ENCODE measurements at places on chromosomes 2 and 18.
A peak's percentile ranks its signal among the peaks of the same experiment; 100 is the strongest.

DNA sequence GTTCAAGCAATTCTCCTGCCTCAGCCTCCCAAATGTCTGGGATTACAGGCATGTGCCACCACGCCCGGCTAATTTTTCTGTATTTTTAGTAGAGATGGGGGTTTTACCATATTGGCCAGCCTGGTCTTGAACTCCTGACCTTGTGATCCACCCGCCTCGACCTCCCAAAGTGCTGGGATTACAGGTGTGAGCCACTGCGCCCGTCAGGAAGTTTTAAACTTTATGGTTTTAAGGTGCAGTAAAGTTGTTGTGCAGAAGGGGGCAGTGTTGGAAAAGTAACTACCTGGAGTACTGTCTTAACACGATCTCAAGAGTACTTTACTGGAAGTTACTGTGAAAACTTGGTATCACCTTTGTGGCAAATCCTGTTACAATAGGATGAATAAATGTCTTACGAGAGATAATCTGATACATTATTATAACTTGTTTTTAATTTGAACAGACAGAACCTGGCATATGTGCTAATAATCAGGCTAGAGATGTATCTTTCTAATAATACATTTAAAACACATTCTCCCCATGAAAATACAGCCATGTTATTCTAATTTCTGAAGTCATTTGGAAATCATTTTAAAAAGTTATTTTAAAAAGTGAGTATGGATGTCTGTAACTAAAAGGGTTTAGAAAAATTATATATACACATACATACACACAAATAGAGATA is 10.8 kb downstream of the SPDYA start:
- no peaks in the 10 kb centered on the region for H3K36me3 ChIP-seq
- DNase-seq: peak; percentile 88
- no peak overlapping the region for H3K4me3 ChIP-seq
- H3K27ac ChIP-seq: no peak overlapping the region

DNA sequence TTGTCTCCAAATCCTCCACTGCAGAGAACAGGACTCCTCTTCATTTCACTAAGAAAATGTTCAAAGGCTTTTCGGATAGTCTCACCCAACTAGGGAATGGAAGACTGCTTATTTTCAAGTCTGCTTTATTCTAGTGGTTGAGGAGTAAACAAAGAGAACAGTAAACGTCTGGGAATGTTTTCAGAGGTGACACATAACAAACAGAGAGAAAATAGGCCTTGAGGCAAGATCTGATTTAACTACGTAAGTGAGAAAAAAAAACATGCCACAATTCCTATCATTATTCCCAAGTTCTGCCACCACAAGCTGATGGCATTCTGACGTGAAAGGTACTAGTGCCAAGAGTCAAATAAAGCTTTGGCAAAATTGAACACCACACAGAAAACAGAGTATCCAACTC is 16.7 kb upstream of the WIPF1 start:
- DNase-seq: peak; percentile 79
- H3K27ac ChIP-seq: no peak overlapping the region
- H3K4me3 ChIP-seq: no peak overlapping the region
- no peaks in the 10 kb centered on the region for H3K27me3 ChIP-seq
- H3K36me3 ChIP-seq: no peaks in the 10 kb centered on the region

DNA sequence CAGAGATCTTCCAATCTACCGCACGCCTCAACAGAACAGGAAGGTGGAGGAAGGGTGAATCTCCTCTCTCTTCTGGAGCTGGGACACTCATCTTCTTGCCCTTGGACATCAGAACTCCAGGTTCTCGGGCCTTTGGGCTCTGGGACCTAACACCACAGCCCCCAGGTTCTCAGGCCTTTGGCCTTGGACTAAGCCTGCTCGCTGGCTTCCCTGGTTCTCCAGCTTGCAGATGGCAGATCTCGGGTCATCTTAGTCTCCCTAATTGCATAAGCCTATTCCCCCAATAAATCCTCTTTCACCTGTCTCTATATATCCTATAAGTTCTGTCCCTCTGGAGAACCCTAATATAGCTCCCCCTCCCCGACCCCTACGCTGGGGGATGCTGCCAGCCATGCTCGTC is 14.8 kb downstream of the HS6ST1 start:
- peaks cover 1% of the 10 kb centered on the region for H3K36me3 ChIP-seq
- H3K27me3 ChIP-seq: no peaks in the 10 kb centered on the region
- peaks cover 11% of the 10 kb centered on the region for H3K4me1 ChIP-seq
- no peak overlapping the region for H3K4me3 ChIP-seq
- DNase-seq: no peak

GRCh38 chr18:56119681-56120080 is 518.7 kb downstream of the TXNL1 start:
- DNase-seq: no peak
- no peaks in the 10 kb centered on the region for H3K27me3 ChIP-seq
- no peak overlapping the region for H3K4me3 ChIP-seq

DNA sequence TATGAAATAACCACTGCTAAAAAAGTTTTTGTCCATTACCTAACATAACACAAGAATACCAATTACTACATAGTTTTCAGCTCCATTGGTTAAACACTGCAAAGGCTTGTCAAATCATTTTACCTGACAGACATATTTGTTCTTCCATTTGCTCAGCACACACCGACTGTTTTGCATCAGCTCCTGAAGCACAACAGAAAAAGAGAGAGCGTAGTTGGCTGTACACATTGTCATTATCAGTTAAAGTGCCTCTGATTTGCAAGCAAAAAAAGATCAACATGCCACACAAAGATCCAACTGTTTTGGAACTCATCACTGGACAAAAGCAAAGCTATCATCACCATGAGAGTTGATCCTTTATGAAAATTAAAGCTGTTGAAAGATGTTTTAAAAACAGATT is 103.8 kb downstream of the WDPCP start:
- no peak overlapping the region for H3K27ac ChIP-seq
- DNase-seq: no peak
- H3K27me3 ChIP-seq: no peaks in the 10 kb centered on the region
- H3K4me1 ChIP-seq: no peaks in the 10 kb centered on the region
- no peaks in the 10 kb centered on the region for H3K36me3 ChIP-seq
- no peak overlapping the region for H3K4me3 ChIP-seq

- no peaks in the 10 kb centered on the region for H3K4me1 ChIP-seq
- no peak for DNase-seq
These were observed 34.0 kb downstream of the SCN2A start for GRCh38 chr2:165273176-165273575.

- no peak overlapping the region for H3K4me3 ChIP-seq
- no peaks in the 10 kb centered on the region for H3K4me1 ChIP-seq
- H3K27me3 ChIP-seq: no peaks in the 10 kb centered on the region
- no peak overlapping the region for H3K27ac ChIP-seq
These were observed 130.8 kb downstream of the MAP4K4 start for GRCh38 chr2:101828257-101828656.

GRCh38 chr2:10326151-10326616 is 23.5 kb downstream of the HPCAL1 start:
- no peak overlapping the region for H3K27ac ChIP-seq
- H3K36me3 ChIP-seq: no peaks in the 10 kb centered on the region
- DNase-seq: no peak

DNA sequence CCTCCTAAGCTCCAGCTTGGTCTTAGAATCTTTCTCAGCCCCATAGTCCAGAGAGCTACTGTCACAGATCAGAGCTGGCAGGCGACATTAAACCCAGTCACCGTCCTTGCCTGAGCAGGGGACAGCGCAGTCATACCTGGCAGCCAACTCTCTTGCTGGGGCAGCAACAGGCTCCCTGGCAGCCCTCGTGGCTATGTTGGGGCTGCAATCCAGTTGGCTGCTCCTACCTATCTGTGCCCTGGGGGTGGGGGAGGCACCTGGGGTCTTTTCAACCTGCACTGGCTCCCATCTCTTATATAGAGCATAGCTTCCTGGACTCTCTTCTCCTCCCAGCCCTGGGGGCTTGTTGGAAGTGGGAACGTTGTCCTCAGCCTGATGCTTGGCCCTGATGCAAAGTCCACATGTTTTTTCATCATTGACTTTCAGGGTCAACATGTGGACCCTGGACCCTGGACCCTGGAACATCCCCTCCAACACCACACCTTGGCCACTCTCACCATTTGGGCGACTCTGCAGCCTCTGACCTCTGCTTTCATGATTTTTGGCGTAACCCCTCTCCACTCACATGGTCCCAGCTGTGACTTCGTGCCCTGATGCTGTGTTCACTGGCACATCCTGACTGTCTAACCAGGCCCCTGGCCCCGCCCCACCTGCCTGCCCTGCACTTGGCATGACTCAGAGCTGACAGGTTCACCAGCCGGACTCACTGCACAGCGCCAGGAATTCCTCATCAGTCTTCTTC is 45.6 kb downstream of the ATOH8 start:
- DNase-seq: no peak
- H3K4me1 ChIP-seq: no peaks in the 10 kb centered on the region
- no peak overlapping the region for H3K27ac ChIP-seq
- no peak overlapping the region for H3K4me3 ChIP-seq

- H3K27ac ChIP-seq: no peak overlapping the region
- no peaks in the 10 kb centered on the region for H3K36me3 ChIP-seq
- H3K27me3 ChIP-seq: no peaks in the 10 kb centered on the region
- no peaks in the 10 kb centered on the region for H3K4me1 ChIP-seq
- H3K4me3 ChIP-seq: no peak overlapping the region
These were observed 82.6 kb downstream of the FANCL start for GRCh38 chr2:58158481-58158880.

DNA sequence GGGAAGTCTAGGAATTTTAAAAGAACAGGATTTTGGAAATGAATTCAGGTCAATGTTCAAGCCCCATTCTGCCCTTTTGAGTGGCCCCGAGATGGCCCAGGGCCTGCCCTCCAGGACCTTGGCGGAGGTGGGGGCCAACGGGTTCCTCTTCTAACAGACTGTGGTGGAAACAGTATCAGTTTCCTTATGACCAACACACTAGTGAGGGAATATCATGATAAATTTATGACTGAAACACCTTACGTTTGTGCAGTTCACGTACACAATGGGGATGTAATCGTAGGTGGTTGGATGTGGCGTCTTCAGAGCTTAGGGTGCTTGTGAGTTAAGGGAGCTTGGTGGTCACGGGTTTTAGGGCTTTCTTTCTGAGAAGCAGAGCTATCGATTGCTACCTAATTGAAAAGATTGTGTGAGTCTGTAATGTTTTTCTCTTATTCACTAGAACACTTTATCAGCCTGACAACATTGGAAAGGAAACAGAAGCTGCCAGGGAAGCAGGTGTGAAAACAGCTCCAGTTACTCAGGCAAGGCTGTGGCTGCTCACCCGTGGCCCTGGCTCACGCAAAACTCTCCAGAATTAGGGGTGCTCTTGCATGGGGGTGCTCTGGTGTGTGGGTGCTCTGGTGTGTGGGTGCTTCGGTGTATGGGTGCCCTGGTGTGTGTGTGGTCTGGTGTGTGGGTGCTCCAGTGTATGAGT is 165.3 kb downstream of the SNTG2 start:
- DNase-seq: no peak
- no peak overlapping the region for H3K27ac ChIP-seq
- H3K4me3 ChIP-seq: no peak overlapping the region
- no peaks in the 10 kb centered on the region for H3K4me1 ChIP-seq
- H3K36me3 ChIP-seq: no peaks in the 10 kb centered on the region
- H3K27me3 ChIP-seq: no peaks in the 10 kb centered on the region

- no peaks in the 10 kb centered on the region for H3K4me1 ChIP-seq
- no peak for DNase-seq
- H3K36me3 ChIP-seq: peaks cover 10% of the 10 kb centered on the region
- H3K27me3 ChIP-seq: no peaks in the 10 kb centered on the region
- H3K4me3 ChIP-seq: no peak overlapping the region
- H3K27ac ChIP-seq: no peak overlapping the region
These were observed 46.8 kb downstream of the GFPT1 start for GRCh38 chr2:69340101-69340775.

GRCh38 chr18:3449512-3450011 is 410 bp upstream of the TGIF1 start:
- H3K27me3 ChIP-seq: no peaks in the 10 kb centered on the region
- H3K36me3 ChIP-seq: no peaks in the 10 kb centered on the region
- peaks cover 10% of the 10 kb centered on the region for H3K4me1 ChIP-seq
- peak overlapping the region; percentile 64 for H3K4me3 ChIP-seq

DNA sequence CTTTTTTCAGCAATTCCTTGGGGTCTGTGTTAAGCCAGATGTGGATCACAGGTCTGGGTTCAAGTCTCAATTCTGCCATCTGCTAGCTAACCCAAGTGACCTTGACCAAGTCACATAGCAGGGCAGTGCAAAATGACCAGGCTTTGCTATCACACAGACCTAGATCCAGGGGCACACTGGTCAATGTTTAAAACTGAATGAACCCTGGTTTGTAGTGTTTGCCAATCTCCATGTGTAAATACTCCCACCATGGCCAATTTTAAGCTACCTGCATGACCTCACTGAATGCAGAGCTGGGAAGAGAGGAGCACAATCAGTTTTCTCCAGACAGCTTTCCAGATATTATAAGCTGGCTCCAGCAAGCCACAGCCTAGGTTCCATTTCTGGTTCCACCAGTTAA is 142.9 kb downstream of the CHST9 start:
- no peaks in the 10 kb centered on the region for H3K4me1 ChIP-seq
- no peaks in the 10 kb centered on the region for H3K27me3 ChIP-seq
- H3K4me3 ChIP-seq: no peak overlapping the region
- DNase-seq: no peak
- H3K27ac ChIP-seq: no peak overlapping the region
- no peaks in the 10 kb centered on the region for H3K36me3 ChIP-seq

GRCh38 chr2:3079466-3079865 is 298.2 kb downstream of the EIPR1 start:
- no peak for DNase-seq
- H3K27me3 ChIP-seq: no peaks in the 10 kb centered on the region
- H3K4me3 ChIP-seq: no peak overlapping the region

DNA sequence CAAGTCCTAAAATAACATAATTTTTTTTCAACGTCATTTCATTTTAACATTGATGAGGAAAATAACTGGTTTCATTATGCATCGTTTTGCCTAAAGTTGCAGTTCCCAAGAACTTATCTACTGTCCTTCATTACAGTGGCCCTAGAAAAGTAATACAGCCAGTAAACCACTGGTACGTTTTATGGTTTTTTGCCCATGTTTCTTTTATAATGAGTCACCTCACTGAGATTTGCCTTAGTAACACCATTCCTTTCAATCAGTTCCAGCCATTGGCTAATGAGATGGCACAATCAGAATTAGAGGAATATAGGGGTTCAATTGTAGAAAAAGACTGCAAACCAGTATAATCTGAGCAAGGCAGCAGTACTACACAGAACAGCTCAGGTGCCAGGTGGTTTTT is 422.6 kb upstream of the LYPD1 start:
- H3K27ac ChIP-seq: no peak overlapping the region
- no peak overlapping the region for H3K4me3 ChIP-seq
- no peaks in the 10 kb centered on the region for H3K27me3 ChIP-seq
- H3K4me1 ChIP-seq: no peaks in the 10 kb centered on the region
- H3K36me3 ChIP-seq: no peaks in the 10 kb centered on the region

All from mesendoderm (in vitro differentiated cells).